Mucosa of gallbladder (tissue), 1 donor: ENCODE measurements at places on chromosomes 13 and 19. TPM values are rescaled to one million over a fixed set of nuclear protein-coding genes. Genes with fewer than 3 reads are reported as not detected.

Gene ZNF792
- 8.9 TPM for total RNA-seq

Gene CASP14
- total RNA-seq: not detected

Gene CEACAM20
- 0.12 TPM for total RNA-seq

Gene RAB3A
- total RNA-seq: 5.5 TPM

Gene SHISA7
- total RNA-seq: not detected
